ENCODE measurements at places on chromosomes 13 and 19. TPM values are rescaled to one million over a fixed set of nuclear protein-coding genes. Genes with fewer than 3 reads are reported as not detected.

ANKRD24 gene
- total RNA-seq: 0.13 TPM

LHB gene
- not detected for total RNA-seq

FXYD7 gene
- total RNA-seq: not detected

NKPD1 gene
- not detected for total RNA-seq

PGLYRP1 gene
- total RNA-seq: not detected

NCAN gene
- 0.07 TPM for total RNA-seq

VMAC gene
- 4.5 TPM for total RNA-seq

SLC25A42 gene
- total RNA-seq: 10.0 TPM

GRCh38 chr13:97348569-97349100, 85.3 kb upstream of the RAP2A start:
- DNase-seq: no peak

GRCh38 chr13:66137384-66137783, 1092.8 kb downstream of the PCDH9 start:
- DNase-seq: no peak

DNA sequence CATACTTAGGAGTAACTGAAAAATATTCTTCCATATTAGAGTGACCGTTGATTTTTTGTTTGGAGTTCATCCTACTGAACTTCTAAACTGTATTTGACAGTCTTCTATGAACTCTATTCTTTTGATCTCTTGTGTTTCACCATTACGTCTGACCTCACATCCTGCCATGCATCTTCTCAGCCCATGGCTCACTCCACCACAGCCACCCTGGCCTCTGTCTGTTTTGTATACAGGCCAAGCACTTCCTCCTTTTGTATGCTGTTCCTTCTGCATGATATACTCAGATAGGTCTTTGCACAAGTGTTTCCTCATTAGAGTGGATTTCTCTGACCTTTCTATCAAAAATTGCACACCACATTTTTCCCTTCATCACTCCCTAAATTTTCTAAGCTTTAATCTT, 119.9 kb downstream of the MAB21L1 start:
- DNase-seq: no peak

DNA sequence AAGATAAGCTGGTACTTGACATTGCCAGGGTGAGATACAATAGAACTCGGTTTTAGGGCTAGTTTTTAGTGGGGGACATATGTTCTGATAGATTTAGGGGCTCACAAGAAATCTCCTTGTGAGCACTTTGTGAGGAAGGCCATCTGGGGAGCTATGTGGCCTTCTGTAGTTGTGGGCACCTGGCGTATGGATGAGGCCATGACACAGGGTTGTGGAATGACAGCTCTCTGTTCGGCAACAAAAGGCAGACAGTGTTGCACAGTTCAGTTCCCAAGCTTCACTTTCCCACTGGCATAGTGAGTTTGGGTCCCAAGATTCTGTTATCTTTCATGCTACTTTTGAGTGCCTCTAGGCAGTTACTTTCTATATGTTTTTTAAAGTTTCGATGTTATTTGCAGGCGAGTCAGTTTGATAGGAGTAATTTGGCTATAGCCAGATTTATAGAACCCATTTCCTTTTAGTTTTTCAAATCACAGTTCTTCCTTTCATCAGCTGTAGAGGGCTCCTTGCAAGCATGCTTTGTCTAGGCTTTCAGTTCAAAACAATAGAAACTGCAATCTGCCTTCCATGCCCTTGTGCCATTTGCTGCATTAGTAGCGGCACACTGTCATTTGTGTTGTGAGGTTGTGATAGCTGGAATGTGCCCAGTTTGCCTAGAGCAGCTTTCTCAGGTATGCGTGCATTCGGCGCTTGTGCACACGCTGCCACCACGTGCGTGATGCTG, 70.6 kb upstream of the TEX29 start:
- DNase-seq: no peak

- no peak for DNase-seq
These were observed 10.3 kb downstream of the MIR17HG start for GRCh38 chr13:91357613-91358386.

GRCh38 chr13:51240178-51240577, 18.0 kb downstream of the FAM124A start:
- no peak for DNase-seq

GRCh38 chr13:93355094-93355493, 128.5 kb downstream of the GPC6 start:
- no peak for DNase-seq

DNA sequence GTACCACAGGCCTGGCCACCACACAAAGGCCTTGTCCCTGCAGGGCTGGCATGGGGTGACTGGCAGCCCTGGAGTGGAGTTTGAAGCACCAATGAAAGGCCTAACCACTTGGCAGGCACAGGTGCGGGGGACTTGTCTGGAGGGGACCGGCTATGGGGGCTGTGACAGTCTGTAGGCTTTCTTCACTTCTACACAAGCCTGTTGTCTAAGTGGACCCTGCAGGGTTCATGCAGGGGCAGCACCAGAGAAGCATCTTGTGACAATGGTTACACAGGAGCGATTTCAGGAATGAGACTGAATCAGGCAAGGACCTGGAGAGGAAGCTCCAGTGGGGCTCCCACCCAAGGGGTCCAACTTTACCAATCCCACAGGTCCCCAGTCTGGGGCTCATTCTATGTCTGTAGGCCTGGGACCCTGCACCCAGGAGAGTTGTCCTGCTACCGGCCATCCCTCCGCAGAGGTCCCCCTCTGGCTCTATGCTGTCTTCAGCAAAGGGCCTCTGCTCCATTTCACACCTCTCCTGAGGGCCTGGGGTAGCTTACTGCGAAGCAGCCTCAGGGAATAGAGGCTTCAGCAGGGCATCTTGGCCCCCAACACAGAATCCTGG, 2.3 kb upstream of the ZNF837 start:
- no peak for DNase-seq

GRCh38 chr13:44231786-44232516, 141.7 kb upstream of the SERP2 start:
- peak; percentile 78 for DNase-seq
